Osteoblast (primary cell): ENCODE measurements at places on chromosomes 11 and 22. TPM values are rescaled to one million over a fixed set of nuclear protein-coding genes. Genes with fewer than 3 reads are reported as not detected.

DNA sequence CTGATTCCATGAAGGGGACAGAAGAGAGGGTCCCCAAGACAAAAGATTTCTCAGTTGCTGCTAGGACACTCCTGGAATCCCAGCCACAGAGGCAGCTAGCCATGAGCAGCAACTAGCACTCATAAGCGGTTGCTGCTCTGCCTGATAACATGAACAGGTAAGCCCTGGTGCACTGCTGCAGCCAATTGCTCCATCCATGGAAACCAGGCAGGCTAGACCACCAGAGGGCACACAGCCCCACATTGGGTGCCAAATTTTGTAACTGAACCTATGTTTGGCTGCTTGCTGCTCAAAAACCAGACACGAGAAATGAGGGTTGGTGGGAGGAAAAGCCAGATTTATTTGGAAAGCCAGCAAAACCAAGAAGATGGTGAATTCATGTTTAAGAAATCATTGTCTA lies 21.9 kb upstream of the QSER1 start:
- no peaks in the 10 kb centered on the region for H3K4me1 ChIP-seq
- H3K27me3 ChIP-seq = peaks cover 3% of the 10 kb centered on the region
- H3K36me3 ChIP-seq = no peaks in the 10 kb centered on the region
- no peak for DNase-seq

DNA sequence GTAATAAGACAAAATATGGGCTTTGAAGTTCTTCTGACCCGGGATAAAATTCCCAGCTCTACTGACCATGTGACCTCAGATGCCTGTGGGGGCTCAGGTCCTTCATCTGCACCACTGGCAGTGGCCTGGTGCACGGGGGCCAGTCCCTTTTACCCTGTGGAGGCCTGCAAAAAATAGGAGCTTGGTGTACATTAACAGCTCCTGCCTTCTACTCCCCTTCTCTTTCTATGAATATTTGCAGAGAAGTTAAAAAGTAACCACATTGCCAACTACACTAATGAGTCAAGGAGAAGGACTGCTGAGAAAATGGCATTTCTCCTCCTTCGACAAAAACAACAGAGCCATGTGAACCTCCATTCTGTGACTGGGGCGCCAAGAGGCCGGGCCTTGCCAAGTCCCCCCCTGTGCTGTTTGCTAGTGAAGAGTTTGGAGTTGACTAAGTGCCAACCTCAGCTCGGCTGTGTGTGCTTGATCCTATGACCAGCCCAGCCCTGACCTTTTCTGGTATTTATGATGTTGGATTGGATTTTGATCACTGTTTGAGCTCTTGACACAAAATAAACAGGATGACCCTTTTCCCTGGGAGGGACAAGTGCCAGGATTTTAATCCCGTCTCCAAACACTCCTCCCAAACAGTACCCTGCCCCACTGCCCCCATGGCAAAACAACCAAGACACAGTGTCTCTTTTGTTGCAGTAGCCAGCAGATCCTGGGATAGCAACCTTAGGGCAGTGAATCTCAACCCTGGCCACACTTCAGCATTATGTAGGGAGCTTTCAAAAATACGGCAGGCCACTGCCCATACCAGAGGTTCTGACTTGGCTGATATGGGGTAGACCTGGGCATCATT lies 380.1 kb downstream of the LARGE1 start:
- no peak overlapping the region for H3K4me3 ChIP-seq
- no peak for DNase-seq
- H3K36me3 ChIP-seq = no peaks in the 10 kb centered on the region
- H3K4me1 ChIP-seq = no peaks in the 10 kb centered on the region
- H3K27ac ChIP-seq = no peak overlapping the region

- no peaks in the 10 kb centered on the region for H3K4me1 ChIP-seq
- DNase-seq = no peak
- H3K36me3 ChIP-seq = no peaks in the 10 kb centered on the region
- H3K4me3 ChIP-seq = no peak overlapping the region
- no peaks in the 10 kb centered on the region for H3K27me3 ChIP-seq
Measured at GRCh38 chr11:125357551-125357950, 138.5 kb downstream of the FEZ1 start.

DNA sequence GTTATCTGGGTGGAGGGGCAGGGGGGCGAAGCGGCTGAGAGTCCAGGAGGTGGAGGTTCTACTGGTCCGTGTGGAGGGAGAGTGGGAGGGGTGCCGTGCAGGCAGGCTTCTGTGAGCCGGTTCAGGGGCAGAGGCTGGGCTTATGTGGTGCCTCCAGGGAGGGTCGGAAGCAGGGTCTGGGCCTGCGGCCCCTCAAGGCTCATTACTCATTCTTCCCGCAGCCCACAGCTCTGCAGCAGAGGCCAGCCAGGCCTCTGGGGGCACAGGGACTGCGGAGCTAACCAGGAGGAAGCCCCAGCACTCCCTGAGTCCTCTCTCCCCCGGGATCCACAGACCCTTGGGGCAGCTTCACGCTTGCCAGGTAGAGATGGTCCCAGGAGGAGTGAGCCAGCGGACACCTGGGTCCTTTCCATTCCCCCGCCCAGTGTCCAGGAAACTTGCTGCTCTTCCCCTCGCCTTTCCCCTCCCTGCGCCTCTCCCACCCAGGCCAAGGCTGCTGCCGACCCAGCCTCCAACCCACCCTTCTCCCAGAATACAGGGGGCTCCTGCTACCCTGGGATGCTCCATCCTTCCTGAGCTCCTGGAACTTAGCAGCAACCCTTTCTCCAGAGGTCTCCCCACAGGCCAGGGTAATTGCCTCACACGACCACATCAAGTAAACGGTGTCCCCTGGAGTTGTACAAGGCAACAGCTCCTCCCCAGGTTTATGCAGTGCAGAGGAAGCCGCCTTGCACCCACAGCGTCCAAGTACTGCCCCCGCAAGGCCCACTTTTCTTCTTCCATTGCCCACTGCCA lies 6.3 kb downstream of the NRXN2 start:
- no peaks in the 10 kb centered on the region for H3K4me1 ChIP-seq
- peak; percentile 85 for DNase-seq
- H3K4me3 ChIP-seq = no peak overlapping the region
- H3K36me3 ChIP-seq = no peaks in the 10 kb centered on the region
- H3K27ac ChIP-seq = no peak overlapping the region

Gene SYT8
- total RNA-seq = 0.36 and 0.59 TPM in 2 replicates
